Stimulated activated CD4-positive, alpha-beta T cell treated with anti-CD3 and anti-CD28 coated beads, Interleukin-15, amount 100 ng/mL, for 48 hours (primary cell): ENCODE measurements at places on chromosomes 7 and 10.

DNA sequence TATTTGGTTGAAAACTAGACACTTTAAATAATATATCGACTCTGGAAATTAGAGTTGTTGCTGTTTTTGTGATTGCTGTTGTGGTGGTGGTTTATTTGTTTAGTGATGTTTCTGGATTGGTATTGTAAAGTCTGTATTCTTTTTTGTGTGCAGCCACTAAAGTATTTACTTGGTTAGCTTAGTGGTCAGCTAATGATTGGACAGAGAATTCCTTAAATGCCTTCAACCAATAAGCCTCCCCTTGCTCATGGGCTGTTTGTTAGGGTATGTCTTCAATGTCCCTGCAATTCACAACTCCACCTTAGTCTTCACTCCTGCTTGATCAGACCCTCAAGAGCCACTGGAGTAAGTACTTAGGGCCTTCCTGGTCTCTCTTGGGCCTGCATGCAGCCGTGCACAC, 71.0 kb downstream of the PAXIP1 start:
- no peak for DNase-seq

- DNase-seq, result no peak
Observed at GRCh38 chr7:129875745-129876411, 76.9 kb downstream of the UBE2H start.

GRCh38 chr10:117444497-117445040, 69.3 kb upstream of the PDZD8 start:
- no peak for DNase-seq

GRCh38 chr7:85237721-85238120, 50.9 kb upstream of the SEMA3D start:
- no peak for DNase-seq

DNA sequence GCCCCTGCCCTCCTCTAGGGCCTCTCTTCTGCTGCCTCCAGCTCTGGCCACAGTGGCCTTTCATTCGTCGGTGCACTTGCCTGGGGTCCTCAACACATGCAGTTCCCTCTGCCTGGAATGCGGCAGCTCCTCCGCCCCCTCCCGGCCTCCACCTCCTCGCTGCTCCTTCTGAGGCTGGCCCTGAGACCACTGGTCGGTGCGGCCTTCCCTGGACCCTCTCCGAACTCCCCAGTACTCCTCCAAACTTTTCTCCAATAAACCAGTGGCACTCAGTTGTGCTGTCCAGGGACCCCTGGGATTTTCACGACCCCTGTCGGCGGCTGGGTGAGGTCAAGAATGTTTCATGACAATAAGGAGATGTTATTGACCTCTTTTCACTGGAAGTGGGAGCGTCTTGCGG, 53.5 kb downstream of the BMS1 start:
- DNase-seq, result no peak

DNA sequence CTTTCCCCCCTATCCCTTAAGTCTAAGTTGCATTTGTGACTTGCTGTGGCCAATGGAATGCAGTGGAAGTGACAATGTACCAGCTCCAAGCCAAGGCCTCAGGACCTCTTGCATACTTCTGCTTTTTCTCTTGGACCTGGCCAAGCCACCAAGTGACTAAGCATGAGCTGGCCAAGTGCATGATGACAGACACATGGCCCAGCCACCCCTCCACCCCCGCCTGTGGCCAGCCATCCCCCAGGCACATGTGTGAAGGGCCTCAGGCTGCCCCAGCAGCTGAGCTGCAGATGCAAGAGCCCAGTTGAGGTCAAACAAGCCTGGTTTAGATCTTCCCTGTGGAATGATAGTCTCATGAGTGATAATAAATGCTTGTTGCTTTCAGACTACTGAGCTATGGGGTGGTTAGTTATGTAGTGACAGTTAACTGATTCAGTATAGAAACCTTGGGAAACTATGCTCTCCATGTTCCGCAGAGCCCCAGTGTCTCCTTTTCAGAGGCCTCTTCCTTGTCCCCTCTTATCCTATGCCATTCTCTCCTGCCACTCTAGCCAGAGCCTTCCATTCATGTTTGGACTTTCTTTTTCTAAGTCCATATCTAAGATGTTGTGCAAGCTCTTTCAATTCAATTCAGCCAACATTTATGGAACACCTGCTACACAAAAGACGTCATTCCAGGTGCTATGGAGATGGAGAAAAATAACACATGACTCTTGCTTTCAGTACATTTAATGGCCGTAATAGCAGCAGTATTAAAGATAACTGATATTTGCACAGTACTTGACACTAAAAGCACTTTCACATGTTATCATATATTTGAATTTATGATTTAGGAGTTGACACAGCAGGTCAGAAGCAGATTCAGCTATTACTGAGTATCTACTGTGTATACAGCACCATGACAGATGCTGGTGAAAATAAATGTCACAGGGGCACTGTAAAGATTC, 55.5 kb upstream of the LOXL4 start:
- DNase-seq, result no peak

DNA sequence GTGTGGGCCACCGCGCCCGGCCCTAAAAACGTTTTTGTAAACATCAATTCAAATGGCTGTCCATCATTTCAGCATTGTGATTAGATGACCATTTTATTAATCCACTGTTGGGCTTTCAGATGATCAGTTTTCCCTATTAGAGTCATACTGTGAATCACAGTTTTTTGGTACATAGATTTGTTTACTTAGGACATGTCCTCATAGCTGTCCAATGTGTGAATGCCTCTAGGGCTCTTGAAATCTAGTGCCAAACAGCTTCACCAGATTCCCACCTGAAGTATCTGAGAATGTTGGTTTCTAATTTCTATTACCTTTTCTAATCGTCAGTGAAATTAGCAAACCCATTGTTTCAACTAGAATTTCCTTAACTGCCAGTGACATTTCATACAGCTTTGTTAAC, 66.8 kb downstream of the UPF2 start:
- no peak for DNase-seq

DNA sequence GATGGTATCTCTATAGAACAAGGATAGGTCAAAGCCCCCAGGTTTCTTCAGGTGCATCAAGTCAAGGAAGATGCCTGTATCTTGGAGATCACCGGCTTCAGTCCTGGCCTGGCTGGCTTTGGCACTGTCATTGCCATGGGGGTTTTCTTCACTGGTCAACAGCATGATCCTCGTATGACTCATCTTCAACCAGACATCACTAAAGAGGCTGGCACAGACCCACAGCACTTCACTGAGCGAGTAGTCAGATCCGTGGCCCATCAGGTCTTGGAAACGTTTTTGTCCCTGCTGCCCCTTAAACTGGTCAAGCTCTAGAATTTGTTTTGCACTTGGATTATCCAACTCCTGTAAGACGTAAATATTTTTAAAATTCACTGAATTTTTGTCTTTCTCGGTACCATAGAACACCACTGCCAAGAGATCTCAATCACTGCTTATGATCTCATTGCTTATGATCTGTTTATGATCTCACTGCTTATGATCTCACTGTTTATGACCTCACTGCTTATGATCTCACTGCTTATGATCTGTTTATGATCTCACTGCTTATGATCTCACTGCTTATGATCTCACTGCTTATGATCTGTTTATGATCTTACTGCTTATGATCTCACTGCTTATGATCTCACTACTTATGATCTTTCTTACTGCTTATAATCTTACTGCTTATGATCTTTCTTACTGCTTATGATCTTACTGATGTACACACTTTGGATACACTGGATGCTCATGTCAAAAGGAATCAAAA, 135.2 kb downstream of the CYP26A1 start:
- DNase-seq, result no peak

- DNase-seq, result no peak
Observed at GRCh38 chr10:88374392-88375175, 208.5 kb downstream of the RNLS start.

DNA sequence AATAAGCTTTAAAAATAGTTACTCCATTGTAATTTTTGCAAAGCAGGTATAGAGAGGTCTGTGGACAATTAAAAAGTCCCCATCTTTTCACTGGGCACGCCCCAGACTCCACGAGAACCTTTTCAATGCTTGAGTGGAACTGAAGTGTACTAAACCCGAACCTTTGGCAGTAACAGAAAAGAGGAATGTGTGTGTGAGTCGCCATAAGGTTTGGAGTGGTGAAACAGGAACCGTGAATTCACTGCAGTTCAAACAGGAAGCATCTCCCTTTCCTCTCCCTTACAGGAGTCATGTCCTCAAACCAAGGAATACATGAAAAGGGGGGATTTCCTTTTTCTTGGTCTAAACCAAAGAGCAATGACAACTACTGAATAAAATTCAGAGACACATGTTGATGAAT, 23.2 kb downstream of the NDUFB2 start:
- no peak for DNase-seq

DNA sequence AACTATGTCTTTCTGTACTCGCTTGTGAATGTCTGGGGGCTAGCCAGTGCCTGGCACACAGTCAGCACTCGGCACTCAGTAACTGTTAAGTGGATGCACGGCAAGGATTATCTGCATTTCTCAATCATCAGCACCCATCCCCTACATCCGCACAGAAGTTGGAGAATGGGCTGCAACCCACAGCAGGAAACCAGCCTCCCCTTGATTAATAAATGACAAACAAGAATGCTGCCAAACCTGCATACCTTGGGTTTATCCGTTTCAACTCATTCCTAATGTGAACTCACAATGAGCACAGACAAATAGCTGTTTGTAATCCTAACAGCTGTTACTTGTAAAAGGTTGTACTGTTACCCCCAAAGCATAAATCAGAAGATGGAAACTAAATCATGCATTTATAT, 28.9 kb downstream of the PPP1R3C start:
- DNase-seq, result no peak

- no peak for DNase-seq
Observed at GRCh38 chr10:121064491-121064890, 213.3 kb downstream of the WDR11 start.

- no peak for DNase-seq
Observed at GRCh38 chr10:130428936-130429335, 292.7 kb downstream of the GLRX3 start.

- no peak for DNase-seq
Observed at GRCh38 chr7:76296743-76297740, 5.4 kb upstream of the HSPB1 start.

DNA sequence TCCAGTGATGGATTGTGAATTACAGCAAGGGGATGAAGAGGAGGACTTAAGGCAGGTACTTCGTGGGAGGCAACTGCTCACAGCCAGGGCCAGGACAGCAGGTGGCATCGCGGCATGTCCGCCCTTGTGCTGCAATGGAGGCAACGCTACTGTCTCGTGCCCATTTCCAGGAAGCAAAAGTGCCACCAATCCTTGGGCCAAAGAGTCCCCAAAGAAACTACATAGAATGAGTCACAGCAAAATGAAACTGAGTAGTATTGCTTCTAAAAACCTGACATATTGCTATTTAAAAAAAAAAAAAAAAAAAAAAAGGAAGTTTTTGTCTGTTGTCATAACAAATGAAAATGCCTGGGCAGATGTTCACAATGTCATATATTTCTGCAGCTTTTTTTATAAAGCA, 46.6 kb downstream of the RSU1 start:
- no peak for DNase-seq
